Activated naive CD4-positive, alpha-beta T cell (primary cell): ENCODE measurements at places on chromosomes 7 and 10.
A peak's percentile ranks its signal among the peaks of the same experiment; 100 is the strongest.

- DNase-seq, result no peak
Observed at GRCh38 chr7:111951052-111951451, 255.1 kb downstream of the DOCK4 start.

DNA sequence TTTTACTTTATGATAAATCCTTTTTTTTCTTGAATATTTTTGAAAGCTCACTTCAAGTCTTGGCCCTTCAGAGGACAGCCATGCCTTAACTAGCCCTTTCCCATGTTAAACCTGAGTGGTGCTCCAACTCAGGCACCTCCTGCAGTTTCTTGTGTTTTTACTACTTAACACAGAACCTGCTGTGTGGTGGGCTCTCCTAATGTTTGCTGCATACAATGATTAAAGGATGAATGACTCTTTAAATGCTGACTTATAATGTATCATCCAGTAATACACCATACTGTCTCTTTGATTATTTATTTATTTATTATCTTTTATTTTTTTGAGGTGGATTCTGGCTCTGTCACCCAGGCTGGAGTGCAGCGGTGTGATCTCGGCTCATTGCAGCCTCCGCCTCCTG is 179.4 kb downstream of the SEMA3E start:
- DNase-seq, result no peak

DNA sequence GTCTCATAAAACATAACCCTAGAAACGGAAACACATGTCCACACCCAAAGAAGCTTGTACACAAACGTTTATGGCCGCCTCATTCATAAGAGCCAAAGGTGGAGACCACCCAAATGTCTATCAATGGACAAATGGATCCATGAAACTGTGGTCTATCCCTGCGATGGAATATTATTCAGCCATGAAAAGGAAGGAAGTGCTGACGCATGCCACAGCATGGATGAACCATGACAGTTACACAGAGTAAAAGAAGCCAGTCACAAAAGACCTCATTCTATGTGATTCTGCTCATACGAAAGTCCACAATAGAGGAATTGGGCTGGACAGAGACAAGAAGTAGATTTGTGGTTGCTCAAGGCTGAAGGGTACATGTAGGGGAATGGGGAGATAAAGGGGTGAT is 10.8 kb downstream of the CHST15 start:
- DNase-seq, result no peak

GRCh38 chr7:68776326-68776725 is 821.9 kb upstream of the AUTS2 start:
- DNase-seq, result no peak

- no peak for DNase-seq
Observed at GRCh38 chr10:96930469-96930868, 98.4 kb downstream of the LCOR start.

DNA sequence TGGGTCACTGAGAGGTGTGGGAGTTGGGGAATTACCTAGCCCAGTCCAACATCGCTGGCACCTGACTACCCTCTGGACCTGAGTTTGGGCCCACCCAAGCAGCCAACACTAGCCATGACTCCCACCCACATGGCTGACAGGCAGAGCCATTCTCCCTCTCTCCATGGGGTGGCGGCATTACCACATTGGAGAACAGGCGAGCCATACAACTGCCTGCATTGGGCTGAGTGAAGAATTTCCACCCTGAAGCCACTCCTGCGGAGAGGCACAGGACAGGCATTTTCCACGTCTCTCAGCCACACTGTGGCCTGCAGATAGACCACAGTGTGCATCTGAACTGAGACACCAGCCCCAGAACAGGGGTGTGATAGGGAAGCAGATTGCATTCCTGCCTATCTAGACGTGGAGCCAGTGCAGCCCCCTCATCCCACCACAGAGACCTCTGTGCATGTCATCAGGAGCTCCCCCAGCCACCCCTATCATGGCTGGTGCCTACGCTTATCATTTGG is 58.2 kb upstream of the ANTXRL start:
- DNase-seq, result peak; percentile 24

- DNase-seq, result no peak
Observed at GRCh38 chr10:84521013-84521412, 192.6 kb downstream of the CCSER2 start.

GRCh38 chr10:12534824-12535223 is 185.5 kb downstream of the CAMK1D start:
- no peak for DNase-seq

DNA sequence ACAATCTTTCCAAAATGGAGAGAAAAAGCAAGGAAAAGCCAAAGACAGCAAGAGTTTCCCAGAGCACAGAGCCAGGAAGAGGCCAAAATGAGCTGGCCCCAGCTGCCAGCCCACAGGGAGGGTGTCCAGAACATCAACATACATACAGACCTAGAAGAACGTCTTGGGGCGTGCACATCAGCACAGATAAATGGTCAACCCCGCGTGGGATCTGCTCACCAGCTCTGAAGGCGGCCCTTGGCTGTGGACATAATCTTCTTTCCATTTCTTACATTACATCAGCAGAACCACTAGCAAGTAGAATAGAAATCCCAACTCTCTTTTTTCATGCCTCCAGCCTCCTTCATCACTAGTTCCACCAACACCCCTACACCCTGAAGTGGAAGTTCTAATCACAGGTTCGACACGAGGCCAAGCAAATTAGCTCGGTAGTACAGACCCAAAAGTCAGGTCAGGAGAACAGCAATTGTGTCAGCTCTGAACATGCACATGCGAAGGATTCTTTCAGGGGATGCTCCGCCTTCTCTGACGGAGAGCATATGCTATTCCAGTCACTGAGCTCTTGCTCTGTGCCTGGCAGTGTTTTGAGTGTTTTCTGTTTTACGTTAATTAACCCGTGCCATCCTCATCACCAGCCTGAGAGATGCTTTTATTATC is 16.4 kb downstream of the SH3PXD2A start:
- no peak for DNase-seq

DNA sequence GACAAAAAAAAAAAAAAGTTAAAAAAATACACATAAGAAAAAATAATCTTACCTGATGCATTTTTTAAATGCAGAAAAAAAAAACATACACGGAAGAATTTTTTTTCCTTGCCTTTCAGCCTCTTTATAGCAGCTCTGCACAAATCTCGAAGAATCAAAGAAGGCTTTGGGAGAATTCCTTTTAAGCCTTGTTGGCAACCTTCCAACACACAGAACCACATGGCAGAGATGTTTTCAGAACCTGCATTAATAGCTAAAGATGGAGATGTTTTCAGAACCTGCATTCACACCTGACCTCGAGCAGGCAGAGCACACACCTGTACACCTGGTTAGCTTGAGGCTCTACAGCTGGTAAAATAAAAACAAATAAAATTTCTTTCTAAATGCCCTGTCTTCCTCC is 65.6 kb downstream of the DOCK4 start:
- no peak for DNase-seq

- DNase-seq, result no peak
Observed at GRCh38 chr10:11345224-11346054, 266.0 kb downstream of the USP6NL start.

- DNase-seq, result no peak
Observed at GRCh38 chr7:75536940-75537538, 44.9 kb downstream of the SPDYE5 start.

GRCh38 chr7:78002715-78003114 is 204.1 kb downstream of the PHTF2 start:
- DNase-seq, result no peak

DNA sequence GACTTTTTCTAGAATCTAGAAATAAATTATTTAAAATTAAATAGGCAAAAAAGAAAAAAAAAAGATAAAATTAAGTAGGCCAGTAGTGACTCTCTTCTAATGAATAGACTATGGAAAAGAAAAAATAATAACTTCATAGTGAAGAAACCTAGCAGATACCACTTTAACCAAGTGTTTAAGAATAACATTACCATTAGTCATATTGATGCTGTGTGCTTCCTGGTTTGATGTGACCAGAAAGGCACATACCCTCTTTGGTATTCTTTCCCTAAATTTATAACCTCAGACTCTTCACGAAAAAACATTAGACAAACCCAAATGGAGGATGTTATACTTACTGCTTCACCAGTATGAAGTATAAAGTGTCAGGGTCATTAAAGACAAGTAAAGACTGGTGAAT is 42.6 kb downstream of the KIF20B start:
- DNase-seq, result no peak

- DNase-seq, result no peak
Observed at GRCh38 chr10:131574707-131575430, 263.3 kb upstream of the TCERG1L start.

- DNase-seq, result no peak
Observed at GRCh38 chr7:2825559-2826227, 18.4 kb downstream of the GNA12 start.

DNA sequence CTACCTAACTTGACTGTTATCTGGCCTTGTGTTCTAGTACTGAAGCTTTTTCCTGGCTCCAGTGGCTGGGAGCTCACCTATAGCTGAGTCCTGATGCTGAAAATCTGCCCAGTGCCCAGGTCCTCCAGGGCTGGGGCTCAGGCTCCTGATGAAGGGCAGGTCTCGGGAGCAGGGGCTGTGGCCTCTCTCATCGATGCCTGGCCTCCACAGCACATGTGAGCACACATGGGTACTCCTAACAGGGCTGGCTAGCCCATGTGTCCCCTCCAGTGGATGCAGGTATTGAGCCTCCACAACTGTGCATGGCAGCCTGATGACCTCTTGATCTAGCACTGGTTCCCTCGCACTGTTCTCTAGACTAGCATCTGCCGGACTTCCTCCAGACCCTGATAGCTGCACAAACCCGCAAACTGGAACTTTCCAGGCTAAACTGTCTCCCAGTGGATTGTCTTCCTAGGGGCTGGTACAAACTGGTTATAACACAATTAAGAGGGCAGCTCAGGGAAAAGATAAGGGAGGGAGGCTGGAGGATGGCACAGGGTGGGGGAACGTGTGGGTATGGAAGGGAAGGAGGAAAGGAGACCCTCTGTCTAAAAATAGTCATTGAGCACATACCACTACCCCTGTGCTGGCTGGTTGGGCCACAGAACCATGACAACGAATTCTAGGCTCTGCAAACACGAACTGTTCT is 35.1 kb downstream of the PLAC9 start:
- DNase-seq, result no peak

- no peak for DNase-seq
Observed at GRCh38 chr10:76291885-76292284, 860.5 kb downstream of the LRMDA start.

- no peak for DNase-seq
Observed at GRCh38 chr10:119705434-119705831, 20.4 kb upstream of the INPP5F start.

GRCh38 chr7:74272305-74273038 is 16.7 kb upstream of the CLIP2 start:
- no peak for DNase-seq
